Pons (tissue), 1 donor: ENCODE measurements at places on chromosomes 11 and 22.

DNA sequence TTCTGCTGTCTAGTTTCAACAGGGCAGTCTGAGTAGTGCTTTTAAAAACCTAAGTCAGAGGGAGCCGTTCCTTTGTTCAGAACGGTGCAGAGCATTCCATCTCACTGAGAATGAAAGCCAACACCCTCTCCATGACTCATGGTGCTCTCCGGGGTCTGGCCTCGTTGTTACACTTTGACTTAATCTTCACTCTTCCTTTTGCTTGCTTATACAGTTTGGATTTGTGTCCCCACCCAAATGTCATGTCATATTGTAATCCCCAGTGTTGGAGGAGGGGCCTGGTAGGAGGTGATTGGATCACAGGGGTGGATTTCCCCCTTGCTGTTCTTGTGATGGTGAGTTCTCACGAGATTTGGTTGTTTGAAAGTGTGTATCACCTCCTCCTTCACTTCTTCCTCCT is 292.2 kb downstream of the ST3GAL4 start:
- no peak for DNase-seq

- no peak for DNase-seq
Measured at GRCh38 chr11:17922416-17922788, 90.4 kb downstream of the SERGEF start.

GRCh38 chr11:7436657-7437056 is 48.6 kb upstream of the OLFML1 start:
- DNase-seq = peak; percentile 53

DNA sequence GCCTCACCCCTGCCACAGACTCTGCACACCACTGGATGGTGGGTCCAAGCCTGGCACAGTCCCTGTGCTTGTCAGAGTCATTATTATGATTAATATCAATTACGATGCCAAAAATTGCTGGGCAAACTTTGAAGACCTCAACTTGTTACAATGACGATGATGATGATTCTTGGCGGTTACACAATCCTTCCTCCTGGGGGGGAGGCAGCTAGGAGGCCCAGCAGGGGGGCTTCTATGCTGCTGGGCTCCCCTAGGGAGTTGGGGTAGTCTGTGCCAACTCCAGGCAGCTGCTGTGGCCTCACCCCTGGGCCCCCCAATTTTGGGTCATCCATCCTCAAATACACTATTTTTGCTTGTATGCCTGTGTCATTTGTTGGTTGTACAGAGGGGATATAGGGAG is 12.0 kb downstream of the SLC35E4 start:
- DNase-seq = no peak

GRCh38 chr11:109847621-109848020 is 245.6 kb upstream of the ZC3H12C start:
- DNase-seq = no peak

DNA sequence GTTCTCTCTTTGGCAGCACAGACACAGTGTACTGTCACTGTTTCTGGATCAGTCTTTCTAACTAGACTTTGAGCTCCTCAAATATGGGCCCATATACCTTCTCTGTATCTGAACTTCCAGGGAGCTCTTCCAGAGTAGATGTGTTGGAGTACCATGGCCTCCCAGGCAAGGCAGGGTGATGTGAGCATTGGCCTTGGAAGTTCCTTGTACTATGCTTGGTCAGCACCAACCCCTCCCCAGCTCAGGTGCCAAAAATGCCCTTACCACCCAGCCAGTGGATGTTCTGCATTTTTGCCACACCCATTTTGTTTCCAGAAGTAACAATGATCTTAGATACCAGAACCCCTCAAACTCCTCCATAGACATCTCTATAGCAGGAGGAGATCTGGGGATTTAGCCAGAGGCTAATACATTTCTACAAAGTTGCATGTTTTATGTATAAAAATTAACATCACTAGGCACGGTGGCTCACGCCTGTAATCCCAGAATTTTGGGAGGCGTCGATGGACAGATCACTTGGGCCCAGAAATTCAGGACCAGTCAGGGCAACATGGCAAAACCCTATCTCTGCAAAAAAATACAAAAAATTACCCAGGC is 132.7 kb downstream of the CCDC81 start:
- DNase-seq = no peak

DNA sequence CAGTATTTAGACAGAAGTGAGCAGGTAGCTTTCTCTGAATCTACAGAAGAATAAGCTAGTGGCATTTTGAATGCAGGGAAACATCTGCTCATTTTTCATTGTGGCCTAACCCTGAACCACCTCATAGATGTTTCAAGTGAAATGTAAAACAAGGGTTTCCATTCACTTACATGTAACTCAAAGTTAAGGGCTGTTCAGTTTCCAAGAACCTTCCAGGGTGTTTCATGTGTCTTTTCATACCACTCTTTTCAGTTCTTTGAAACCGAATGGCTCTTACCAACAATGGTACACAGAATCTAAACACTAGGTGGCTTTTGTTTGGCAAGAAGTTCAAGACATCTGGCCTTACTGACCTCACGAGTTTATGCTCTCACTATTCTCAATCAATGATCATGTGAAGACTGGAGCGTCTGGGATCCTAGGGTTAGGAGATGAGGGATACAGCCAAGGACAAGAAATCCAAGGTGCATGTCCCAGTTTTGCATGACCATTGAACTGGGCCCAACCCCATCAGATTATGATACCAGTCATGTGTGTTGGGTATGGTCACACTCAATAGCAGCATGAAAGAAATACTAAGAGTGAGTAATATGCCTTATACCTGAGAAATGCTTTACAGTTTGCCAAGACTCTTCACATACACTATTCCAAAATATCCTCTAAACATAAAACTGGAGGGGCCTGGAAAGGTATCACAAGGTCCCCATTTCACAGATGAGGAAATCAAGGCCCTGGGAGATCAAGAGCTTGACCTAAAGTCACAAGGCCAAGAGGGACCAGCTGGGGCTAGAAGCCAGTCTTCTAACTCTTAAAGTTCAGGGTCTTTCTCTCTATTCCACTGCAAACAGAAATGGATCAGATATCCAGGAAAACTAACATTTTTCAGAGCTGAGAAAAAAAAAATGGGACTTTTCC is 92.7 kb downstream of the ETS1 start:
- DNase-seq = no peak

GRCh38 chr11:78189851-78190250 is 1.1 kb downstream of the USP35 start:
- DNase-seq = no peak

DNA sequence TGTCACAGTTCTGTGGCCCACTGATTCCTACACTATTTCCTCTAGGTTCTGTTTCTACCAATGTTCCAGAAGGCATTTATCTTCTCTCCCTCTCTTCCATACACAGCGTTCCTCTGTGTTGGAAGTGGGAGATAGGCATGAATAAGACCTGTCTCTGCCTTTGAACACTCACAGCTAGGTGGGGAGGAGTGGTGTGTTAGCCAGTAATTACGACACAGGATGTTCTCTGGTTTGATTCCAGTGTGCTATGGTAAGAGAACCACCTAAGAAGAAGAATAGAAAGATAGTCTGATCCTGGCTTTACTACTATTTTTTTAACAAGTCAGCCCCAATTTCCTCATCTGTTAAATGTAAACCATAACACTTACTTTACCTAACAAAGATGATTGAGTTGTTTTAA is 200.2 kb upstream of the MTMR2 start:
- DNase-seq = no peak

GRCh38 chr22:39946503-39947219 is 13.5 kb upstream of the TMA7B start:
- peak; percentile 77 for DNase-seq

GRCh38 chr11:111322534-111322933 is 24.2 kb downstream of the POU2AF3 start:
- no peak for DNase-seq

- DNase-seq = no peak
Measured at GRCh38 chr11:763073-763463, 14.2 kb downstream of the GATD1 start.

DNA sequence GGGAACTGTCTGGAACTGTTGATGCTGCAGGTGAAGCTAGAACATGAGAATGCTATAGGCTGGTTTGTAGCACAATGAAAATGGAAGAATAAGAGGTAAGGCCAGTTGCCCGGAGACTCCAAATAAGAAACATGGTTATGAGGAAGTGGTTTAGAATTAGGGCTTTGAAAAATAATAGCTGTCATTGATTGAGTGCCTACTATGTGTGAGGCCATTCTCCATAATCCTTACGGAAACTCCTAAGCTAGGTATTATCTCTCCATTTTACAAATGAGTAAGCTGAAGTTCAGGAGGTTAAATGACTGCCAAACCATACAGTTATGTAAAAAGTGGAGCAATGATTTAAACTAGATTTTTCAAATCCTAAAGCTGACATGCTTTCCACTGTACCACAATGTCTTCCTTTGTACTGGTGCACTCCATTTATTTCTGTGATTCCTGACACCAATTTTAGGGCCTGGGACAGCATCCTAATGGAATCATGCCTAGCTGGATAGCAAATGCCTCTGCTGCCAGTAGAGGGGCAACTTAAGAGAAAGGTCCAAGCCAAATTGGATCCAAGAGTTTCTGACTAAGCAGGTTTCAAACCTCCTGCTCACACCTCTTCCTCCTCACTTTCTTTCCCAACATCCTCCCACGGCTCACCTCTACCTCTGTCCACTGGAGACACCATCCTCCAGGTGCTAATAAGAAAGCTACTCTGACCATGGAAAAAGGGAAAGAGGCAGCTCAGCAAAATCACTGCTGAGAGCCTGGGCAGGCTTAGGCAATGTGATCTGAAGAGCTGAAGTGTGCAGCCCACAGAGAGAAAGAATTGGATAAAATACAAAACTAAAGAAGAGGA is 46.9 kb upstream of the PICALM start:
- no peak for DNase-seq

- DNase-seq = no peak
Measured at GRCh38 chr22:40609216-40609615, 27.3 kb downstream of the MRTFA start.

GRCh38 chr11:71443736-71444445 is 4.3 kb downstream of the DHCR7 start:
- DNase-seq = no peak

DNA sequence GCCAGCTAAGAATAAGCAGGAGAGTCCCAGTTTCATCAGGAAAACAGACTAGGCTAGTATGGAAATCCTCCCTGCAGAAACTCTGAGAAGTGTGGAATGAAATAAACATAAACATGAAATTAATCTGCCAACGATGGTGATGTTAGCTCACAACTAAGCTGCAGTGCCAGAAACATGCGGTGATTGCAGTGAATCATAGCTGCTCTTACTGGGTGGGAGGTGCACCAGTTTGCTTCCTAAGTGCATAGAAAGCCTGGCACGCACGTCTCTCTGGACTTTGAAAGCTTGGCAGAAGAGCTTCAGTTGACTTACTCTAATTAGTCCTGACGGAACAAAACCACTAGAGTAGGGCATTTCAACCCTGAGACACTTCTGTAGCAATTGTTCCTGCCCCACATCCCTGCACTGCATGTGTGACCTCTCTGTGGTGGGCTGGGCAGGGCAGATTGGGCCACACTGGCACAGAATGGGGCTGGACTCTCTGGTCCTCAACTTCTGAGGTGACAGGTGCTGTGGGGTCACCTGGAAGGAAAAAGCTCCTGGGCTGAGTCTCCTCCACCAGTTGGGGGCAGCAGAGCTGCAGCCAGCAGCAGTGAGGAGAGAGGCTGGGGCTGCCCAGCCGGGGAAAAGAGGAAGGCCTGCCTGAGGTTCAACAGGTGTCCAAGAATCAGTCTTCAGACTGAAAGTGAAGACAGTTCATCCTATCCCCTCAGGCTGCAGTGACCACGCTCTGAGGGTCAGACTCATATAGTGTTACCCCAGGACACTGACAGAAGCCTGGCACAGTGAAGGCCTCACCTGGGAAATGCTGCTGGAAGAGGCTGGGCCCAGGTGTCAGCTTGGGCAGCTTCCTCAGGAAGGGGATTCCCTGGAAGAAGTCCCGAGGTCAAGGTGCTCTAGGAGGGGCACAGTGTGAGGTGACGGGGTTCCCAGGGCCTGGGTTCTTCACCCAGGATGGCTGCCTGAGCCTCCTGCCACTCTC is 40.5 kb downstream of the GGTLC2 start:
- no peak for DNase-seq

GRCh38 chr22:41334215-41334614 is 32.9 kb downstream of the ZC3H7B start:
- no peak for DNase-seq

GRCh38 chr11:95058621-95059020 is 8.1 kb upstream of the SRSF8 start:
- DNase-seq = no peak

- DNase-seq = peak; percentile 79
Measured at GRCh38 chr22:41699264-41700107, at the start of gene MEI1. TSS of gene MEI1 (plus strand) at chr22:41699503. CDS start at chr22:41699539, 36 bp downstream.

GRCh38 chr11:64094463-64095260 is 58.9 kb downstream of the FLRT1 start:
- DNase-seq = no peak

DNA sequence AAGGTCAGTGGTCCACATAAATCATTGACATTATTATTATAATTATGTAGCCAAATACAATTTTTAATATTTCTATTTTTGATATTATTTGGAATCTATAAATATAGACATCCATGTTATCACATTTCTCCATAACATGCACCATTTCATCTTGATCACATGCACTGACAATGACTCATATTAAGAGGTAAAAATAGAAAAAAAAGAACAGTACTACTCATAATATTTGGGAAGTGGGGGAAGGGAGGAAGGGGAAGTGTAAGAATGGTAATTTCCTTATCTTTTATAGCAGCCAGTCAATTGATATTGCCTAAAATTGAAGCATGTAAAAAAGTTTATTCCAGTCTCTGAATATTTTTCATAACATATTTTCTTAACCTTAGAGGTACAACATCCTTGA is 72.3 kb downstream of the ADM start:
- no peak for DNase-seq

- no peak for DNase-seq
Measured at GRCh38 chr11:8101421-8101820, 20.4 kb downstream of the TUB start.

DNA sequence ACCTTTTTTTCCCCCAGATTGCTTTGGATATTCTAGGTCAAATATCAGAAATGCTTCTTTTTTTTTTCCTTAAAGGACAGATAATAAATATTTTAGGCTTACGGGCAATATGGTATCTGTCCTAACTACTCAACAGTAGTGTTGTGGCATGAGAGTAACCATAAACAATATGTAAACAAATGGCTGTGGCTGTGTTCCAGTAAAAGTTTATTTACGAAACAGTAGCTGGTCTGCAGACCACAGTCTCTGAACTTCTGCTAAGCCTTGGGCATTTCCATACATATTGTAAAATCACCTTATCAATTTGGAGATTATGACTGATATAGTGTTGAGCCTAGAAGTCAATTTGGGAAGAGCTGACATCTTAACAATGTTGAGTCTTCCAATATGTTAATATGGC is 139.0 kb upstream of the PITPNB start:
- DNase-seq = no peak

DNA sequence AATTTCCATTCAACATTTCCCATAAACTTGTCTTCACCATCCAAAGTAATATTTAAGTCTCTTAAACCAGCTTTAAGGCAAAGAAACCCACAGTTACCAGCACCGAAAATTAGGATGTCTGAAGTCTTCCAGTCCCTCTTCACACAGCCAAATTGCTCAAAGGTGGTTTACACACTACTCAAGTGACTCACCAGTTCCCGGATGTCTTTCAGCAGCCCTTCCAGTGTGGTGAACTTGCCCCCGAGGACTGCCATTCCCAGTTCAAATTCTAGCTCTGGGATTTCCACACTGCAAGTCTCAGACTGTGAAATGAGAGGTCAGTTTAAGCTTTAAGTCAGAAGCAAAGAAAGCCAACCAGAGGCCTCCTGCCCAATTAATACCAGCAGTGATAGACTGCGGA is 5.1 kb downstream of the ZPR1 start:
- DNase-seq = no peak
